Brain (organoid and tissue), 16 donors: ENCODE measurements at places on chromosomes 11 and 22. TPM values are rescaled to one million over a fixed set of nuclear protein-coding genes. Genes with fewer than 3 reads are reported as not detected.

DNA sequence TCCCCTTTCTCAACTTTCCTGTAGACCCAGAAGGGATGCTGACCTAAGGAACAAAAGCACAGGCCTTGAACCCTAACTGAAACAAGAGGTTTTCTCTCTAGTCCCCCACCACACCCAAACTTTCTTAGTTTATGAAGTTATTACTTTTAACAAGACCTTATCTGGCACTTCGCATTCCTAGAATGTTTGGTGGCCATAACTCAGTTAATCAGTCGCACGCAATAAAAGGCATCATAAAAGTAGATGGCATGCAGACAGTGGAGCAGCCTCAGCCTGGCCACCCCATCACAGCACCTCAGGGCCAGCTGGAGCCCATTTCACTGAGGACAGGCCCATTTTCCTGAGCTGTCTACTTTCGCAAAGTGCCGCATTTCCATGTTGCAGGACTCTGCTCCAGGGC, 301.9 kb downstream of the OPCML start:
- no peak for DNase-seq

- no peak for DNase-seq
These were observed 6.7 kb upstream of the TRIM44 start for GRCh38 chr11:35655856-35656255.

The BTBD18 gene
- not detected for polyA plus RNA-seq

The EMID1 gene
- polyA plus RNA-seq: 30.2 TPM

DNA sequence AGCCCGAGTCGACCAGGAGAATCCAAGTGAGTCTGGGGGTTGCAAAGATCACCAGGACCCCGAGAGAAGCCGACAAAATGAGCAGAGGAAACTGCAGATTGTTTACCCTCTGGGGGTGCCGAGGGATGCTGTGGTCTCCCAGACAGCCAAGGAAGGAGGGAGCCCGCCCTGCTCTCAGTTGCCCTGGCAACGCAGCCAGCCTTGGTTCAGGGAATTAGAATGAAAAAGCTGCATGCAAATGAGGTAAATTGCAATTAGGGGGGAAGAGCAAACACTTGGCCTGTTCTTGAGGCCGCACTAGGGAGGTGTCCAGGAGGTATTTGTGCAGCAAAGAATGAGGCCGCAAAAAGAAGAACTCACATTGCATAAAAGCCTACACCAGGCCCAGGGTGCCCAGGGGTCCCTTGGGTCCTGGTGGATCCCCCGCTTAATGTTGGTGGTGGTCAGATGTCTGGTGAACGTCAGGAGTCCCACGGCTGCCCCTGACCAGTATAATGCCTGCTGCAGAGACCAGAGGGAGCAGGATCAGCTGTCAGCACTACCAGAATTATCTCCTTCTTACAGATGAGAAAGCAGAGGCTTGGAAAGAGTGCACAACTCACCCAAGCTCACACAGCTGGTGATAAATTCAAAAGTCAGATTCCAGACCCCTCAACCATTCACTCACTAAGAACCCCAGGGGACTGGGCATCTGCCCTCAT, 40.3 kb upstream of the ATXN10 start:
- peak; percentile 91 for DNase-seq

DNA sequence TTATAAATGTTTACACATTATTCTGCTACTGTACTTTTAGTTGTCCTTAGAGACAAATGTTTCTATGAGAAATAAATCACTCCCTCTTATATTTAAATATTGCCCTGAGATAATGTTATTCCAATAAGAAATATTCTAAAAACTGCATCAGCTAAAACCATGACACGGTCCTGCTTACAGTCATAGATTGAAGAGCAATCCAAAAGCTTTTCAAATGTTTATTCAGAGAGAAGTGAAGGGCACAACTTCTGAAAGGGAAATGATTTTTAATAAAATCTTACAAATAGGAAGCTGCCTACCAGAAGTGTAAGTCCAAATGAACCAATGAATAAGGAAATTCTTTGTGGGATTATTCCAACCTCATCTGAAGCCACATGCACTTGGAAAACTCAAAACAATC, 49.2 kb downstream of the STK33 start:
- DNase-seq: no peak

- no peak for DNase-seq
These were observed 778.3 kb upstream of the LRRC4C start for GRCh38 chr11:42237701-42238235.

DNA sequence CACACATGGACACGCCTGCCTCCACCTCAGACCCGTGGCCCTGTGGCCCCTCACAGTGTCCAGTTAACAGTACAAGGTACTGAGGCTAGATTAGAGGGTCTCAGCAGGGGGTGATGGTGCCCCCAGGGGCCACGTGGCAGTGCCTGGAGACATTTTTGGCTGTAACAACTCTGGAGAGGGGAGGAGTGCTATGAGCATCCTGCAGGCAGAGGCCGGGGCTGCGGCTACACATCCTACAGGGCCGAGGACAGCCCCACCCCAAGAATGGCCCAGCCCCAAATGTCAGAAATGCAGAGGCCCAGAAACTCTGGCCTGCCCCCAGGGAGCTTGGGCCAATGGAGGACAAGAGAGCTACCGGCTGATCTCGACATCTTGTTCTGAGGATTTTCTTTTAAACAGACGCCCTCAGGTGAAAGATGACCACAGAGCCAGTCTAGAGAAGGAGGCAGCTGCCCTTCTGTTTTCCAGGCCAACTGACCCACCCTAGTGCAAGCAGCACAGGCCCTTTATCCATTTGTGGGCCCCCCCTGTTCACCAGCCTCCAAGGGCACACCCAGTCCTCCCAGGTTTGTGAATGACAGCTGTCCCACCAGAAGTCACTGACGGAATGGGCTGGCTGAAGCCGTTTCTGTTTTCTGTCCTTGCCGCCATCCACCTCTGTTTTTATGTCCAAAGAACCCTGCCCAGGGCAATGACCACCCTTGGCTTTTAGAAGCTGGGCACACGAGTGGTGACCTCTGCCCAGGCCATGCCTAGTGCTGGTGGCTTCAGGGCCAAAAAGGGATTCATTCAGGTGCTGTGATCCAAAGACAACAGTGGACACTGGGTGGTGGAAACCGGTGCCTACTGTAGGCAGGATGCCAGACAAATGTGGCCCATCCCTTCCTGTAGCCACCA, 85.2 kb upstream of the LINC01488 start:
- DNase-seq: no peak

The ASPHD2 gene
- polyA plus RNA-seq: 8.0 TPM

The TEX12 gene
- not detected for polyA plus RNA-seq

The PRR5L gene
- 9.0 TPM for polyA plus RNA-seq

DNA sequence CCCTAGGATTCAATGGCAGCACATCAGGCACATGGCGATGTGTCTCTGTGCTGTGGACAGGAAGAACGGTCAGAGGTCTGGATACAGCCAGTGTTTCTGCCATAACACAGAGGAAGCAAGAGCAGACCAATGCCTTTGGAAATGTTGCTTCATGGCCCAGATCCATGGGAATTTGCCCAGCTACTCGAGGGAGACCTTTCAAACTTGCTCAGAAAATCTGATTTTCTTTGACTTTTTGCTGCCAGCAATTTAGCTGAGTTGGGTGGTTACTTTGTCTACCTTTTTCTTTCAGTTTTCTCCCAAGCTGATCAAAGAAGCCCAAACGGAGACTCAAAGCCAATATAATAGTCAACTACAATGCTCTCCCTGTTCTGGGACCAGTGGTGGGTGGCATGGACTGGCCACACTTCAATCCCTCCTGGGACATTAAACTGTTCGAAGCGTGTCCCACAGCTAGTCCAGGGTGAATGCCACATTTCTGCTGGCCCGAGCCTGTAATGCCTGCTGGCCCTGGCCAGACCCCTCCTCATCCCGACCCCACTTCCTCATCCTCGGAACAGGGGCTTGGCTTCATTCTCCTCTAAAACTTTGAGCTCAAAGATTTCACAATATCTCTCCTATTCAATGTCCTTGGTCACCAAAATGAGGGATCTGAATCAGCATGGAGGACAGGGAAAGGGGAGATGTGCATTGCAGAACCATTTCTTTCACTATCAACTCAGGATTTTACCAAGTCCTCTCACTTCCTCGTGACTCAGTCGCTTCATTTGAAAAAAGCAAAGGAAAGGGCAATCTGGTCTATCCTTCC, 93.3 kb downstream of the ABTB2 start:
- DNase-seq: peak; percentile 56

The SLC3A2 gene
- 175 TPM for polyA plus RNA-seq

The TSPAN32 gene
- not detected for polyA plus RNA-seq

The OR4A16 gene
- not detected for polyA plus RNA-seq

The MMP11 gene
- polyA plus RNA-seq: 8.4 TPM

The OR5P2 gene
- not detected for polyA plus RNA-seq

DNA sequence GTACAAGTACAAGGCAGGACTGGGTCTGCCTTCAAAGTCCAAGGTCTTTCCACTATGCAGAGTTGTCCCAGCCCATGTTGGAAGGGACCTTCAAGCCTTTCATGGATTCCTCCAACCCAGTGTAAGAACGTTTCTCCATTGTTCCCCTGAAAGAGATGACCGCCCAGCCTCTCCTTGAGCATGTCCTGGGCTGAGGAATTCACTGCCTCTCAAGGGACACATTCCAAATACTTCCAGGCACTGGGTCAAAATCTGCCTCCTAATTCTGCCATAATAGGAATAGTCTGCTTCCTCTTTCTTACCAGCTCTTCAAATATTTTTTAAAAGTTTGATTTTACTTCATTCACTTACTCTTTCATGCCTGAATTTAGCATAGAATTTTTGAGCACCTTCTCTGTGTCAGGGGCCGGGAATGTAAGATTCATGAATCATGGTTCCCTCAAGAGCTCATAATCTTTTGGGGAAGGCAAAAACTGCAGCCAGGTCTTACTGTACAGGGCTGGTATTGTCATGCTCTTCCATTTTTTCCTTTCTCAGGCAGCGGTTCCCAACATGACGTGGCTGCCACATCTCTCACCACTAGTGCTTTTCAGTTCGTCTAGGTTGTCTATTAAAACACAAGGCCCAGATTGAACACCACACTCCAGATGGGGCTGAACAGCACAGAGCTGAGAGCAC, 143.3 kb upstream of the TBCEL start:
- no peak for DNase-seq
